Mesothelial cell of epicardium (in vitro differentiated cells): ENCODE measurements at places on chromosomes 12 and 14. TPM values are rescaled to one million over a fixed set of nuclear protein-coding genes. Genes with fewer than 3 reads are reported as not detected.

DNA sequence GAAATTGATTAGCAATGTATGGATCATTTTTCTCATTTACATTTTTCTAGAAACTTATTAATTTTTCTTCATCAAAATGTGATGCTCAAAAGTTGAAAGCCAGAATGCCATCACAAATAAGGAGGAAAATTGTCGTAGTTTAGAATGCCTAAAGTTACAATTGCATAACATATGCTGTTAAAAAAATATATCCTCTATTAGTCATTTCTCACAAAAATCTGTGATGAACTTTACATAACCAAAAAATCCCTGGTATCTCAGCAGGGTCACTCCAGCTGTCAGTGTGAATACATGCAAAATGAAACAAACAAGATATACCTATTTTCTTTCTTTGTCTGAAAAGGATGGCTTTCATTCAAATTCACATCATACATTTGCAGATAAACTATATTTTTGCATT lies 358.9 kb downstream of the PAWR start:
- no peak overlapping the region for H3K27ac ChIP-seq
- H3K36me3 ChIP-seq, result no peaks in the 10 kb centered on the region
- H3K4me3 ChIP-seq, result no peak overlapping the region

GRCh38 chr14:23543403-23543802 lies 8.2 kb downstream of the ZFHX2 start:
- no peak for DNase-seq
- H3K36me3 ChIP-seq, result peaks cover 3% of the 10 kb centered on the region
- H3K4me3 ChIP-seq, result no peak overlapping the region
- H3K27ac ChIP-seq, result no peak overlapping the region

TDG gene
- 46.2 to 48.5 TPM (median 48.2 TPM) in 3 replicates for total RNA-seq

NINJ2 gene
- 0.69 to 1.6 TPM (median 1.1 TPM) in 3 replicates for total RNA-seq

- no peak overlapping the region for H3K4me3 ChIP-seq
- H3K4me1 ChIP-seq, result peaks cover 15% of the 10 kb centered on the region
- H3K36me3 ChIP-seq, result peaks cover 5% of the 10 kb centered on the region
- H3K27me3 ChIP-seq, result no peaks in the 10 kb centered on the region
Measured at GRCh38 chr12:84822525-84822924, 90.1 kb downstream of the SLC6A15 start.

SYCP3 gene
- 0.14 to 0.16 TPM (median 0.16 TPM) in 3 replicates for total RNA-seq

NANOG gene
- 0.32 to 0.58 TPM (median 0.42 TPM) in 3 replicates for total RNA-seq

DNA sequence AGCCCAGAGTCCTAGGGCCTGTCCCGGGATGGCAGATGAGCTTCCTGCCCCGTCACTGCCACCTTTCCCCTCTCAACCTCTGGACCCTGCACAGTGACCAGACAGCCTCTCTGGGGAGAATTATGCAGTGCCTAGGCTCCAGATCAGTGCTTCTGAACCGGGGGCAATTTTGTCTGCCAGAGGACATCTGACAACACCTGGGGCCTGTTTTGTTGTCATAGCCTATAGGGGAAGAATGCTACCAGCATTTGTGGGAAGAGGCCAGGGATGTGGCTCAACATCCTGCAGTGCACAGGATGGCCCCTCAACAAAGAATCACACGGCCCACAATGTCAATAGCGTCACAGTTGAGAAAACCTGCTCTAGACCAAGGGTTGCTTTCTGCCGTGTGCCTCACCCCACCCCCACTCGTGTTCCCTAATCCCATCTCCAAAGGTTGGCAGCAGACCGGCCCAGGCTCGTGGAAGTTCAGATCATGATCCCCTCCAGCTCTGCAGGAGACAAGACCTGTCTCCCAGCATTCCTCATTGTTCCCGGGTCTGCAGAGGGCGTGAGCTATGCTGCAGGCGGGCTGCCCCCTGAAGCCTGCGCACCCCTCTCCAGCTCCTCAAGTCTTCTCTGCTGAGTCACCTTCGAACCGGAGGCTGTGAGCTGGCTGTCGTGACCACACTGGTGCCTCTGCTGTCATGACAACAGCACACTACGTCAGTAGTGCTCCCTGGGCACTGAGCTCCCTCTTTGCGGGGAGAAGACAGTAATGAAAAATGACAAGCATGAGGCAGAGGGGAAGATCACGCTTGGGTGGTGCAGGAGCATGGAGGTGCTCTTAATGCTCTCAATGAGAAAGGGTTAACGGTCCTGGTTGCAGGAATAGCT lies 2.0 kb upstream of the GAPDH start:
- H3K36me3 ChIP-seq, result peaks cover 24% of the 10 kb centered on the region
- peak overlapping the region; percentile 99 for H3K27ac ChIP-seq
- DNase-seq, result peak; percentile 57
- H3K27me3 ChIP-seq, result no peaks in the 10 kb centered on the region
- H3K4me3 ChIP-seq, result peak overlapping the region; percentile 91
- peaks cover 77% of the 10 kb centered on the region for H3K4me1 ChIP-seq

- H3K4me1 ChIP-seq, result peaks cover 11% of the 10 kb centered on the region
- no peaks in the 10 kb centered on the region for H3K27me3 ChIP-seq
- DNase-seq, result no peak
- peaks cover 2% of the 10 kb centered on the region for H3K36me3 ChIP-seq
Measured at GRCh38 chr12:23209793-23210192, 584.8 kb downstream of the ETNK1 start.

DNA sequence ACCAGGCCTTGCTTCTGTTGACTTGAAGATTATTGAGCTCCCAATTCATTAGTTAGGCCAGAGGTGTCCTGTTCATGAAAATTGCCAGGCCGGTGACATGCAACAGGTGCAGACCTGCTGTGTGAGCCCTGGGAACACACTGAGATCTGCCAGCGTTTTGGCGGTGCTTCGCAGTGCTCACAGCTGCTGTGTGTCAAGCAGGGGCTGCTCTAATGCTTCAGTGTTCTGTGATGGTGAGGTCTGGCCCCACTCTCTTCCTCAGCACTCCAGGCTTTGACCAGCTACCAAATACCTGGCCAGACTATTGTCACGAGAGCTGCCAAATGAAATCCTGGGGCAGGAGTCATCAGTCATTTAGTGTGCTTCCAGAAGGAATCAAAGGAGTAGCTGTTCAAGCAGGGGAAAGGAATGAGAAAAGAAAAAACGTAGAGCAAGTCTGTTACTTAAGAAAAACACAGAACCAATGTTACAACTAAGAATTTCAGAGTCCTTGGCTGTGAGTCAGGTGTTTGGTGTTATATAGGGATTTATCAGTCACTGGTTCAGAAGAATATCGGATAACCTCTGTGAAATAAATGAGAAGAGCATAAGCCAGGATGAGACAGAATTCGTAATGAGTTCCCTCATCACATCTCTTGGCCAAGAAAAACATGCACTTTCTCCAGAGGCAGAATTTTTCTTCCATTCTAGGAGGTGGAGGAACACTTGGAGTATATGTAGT lies 150.8 kb downstream of the FBXL14 start:
- H3K4me1 ChIP-seq, result peaks cover 25% of the 10 kb centered on the region
- H3K27ac ChIP-seq, result peak overlapping the region; percentile 93
- peaks cover 8% of the 10 kb centered on the region for H3K36me3 ChIP-seq
- no peaks in the 10 kb centered on the region for H3K27me3 ChIP-seq
- H3K4me3 ChIP-seq, result peak overlapping the region; percentile 52

CLEC9A gene
- total RNA-seq, result not detected in 3 replicates

GRCh38 chr12:42281844-42282243 lies 43.8 kb upstream of the YAF2 start:
- peaks cover 29% of the 10 kb centered on the region for H3K4me1 ChIP-seq
- no peak overlapping the region for H3K27ac ChIP-seq
- DNase-seq, result no peak
- H3K4me3 ChIP-seq, result no peak overlapping the region
- peaks cover 2% of the 10 kb centered on the region for H3K27me3 ChIP-seq

MUCL1 gene
- total RNA-seq, result not detected in 3 replicates

DNA sequence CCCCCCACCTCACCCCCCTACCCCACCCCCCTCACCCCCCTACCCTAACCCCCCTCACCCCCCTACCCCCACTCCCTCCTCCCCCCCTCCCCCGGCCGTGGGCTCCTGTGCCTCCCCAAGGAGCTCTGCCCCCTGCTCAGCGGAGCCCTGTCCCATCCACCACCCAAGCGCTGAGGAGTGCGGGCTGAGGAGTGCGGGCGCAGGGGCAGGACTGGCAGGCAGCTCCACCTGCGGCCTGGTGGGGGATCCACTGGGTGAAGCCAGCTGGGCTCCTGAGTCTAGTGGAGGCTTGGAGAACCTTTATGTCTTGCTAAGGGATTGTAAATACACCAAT lies 2.3 kb upstream of the JPH4 start:
- H3K4me3 ChIP-seq, result no peak overlapping the region
- peaks cover 73% of the 10 kb centered on the region for H3K27me3 ChIP-seq
- no peak for DNase-seq
- H3K4me1 ChIP-seq, result peaks cover 16% of the 10 kb centered on the region
- H3K27ac ChIP-seq, result no peak overlapping the region

GRCh38 chr12:25254271-25254880 lies 3.6 kb upstream of the KRAS start:
- H3K27me3 ChIP-seq, result no peaks in the 10 kb centered on the region
- H3K4me3 ChIP-seq, result no peak overlapping the region
- H3K36me3 ChIP-seq, result no peaks in the 10 kb centered on the region
- H3K27ac ChIP-seq, result no peak overlapping the region
- DNase-seq, result no peak
- H3K4me1 ChIP-seq, result peaks cover 67% of the 10 kb centered on the region

GRCh38 chr12:69330475-69331473 lies 17.4 kb upstream of the LYZ start:
- H3K27me3 ChIP-seq, result peaks cover 12% of the 10 kb centered on the region
- H3K27ac ChIP-seq, result peak overlapping the region; percentile 34
- H3K36me3 ChIP-seq, result no peaks in the 10 kb centered on the region
- peaks cover 13% of the 10 kb centered on the region for H3K4me1 ChIP-seq
- H3K4me3 ChIP-seq, result peak overlapping the region; percentile 70
- DNase-seq, result no peak

LRFN5 gene
- total RNA-seq, result 13.8 to 23.1 TPM (median 16.3 TPM) in 3 replicates
